Ureter (tissue), 1 donor: ENCODE measurements at places on chromosomes 7 and 10. TPM values are rescaled to one million over a fixed set of nuclear protein-coding genes. Genes with fewer than 3 reads are reported as not detected.

- no peak for DNase-seq
Measured at GRCh38 chr7:22351878-22352277, 5.1 kb downstream of the RAPGEF5 start.

DNA sequence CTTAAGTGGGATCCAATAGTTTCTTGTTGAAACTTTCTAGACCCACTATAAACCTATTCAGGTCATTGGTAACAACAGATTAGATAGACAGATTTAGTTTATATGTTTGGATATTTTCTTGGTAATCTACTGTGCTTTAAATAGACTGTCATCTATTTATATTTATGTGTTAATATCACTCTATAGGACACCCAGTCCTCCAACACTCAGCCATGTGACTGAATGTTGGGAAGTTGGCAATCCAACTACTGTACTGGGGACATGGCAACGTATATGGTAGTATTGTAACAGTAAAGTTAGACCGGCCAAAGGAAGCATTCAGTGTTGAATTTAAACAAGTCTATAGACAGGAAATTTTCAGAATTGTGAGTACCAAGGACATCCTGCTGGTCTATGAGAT lies 42.6 kb upstream of the HECTD2 start:
- DNase-seq: no peak

ADGRA1 gene
- total RNA-seq: 0.13 TPM

DNA sequence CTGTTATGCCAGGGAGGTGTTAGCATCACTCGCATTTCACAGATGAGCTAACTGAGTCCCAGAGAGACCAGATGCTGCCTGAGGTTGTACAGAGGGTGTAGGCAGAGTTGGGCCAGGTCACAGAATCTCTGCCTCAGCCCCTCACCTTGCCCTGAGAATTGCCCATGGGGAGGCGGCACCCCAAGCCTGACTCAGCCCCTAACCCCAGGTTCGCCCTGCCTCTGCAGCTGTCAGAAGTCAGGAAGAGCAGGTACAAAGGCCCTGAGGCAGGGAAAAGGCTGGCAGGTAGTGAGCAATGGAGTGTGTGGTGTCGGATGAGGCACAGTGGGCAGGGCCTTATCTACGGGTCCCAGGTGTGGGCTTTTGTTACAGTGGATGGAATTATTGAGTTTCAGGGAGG lies 79.4 kb downstream of the MYL10 start:
- DNase-seq: no peak
